ENCODE measurements at places on chromosomes 1 and 21.
A peak's percentile ranks its signal among the peaks of the same experiment; 100 is the strongest.

- DNase-seq = peak; percentile 38
Observed at GRCh38 chr1:75855010-75855409, 58.3 kb downstream of the MSH4 start.

DNA sequence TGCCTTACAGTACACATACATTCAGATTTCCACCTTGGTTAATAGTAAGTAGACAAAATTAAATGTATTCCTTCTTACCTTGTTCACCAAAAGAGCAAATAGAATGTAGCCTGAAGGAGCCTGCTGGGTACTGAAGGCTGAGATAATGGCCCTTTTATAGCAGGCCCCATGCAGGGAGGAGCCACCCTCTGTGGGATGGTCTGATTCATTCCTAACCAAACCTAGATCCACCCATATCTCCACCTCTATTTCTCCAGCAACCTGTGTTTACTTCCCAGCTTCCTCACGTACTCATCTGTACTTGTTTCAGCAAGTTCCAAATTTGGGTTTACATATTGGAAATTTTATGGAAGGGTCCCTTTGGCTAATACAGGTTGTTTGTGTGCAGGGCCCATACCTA, at the start of gene FLG:
Gene FLG, minus strand, starts transcription at position 129 of the 400 bp plus-strand sequence. CDS start 9,783 bp downstream, outside the sequence.
- DNase-seq = no peak

- DNase-seq = peak; percentile 88
Observed at GRCh38 chr1:157090196-157090647, 9.4 kb downstream of the ETV3L start.

DNA sequence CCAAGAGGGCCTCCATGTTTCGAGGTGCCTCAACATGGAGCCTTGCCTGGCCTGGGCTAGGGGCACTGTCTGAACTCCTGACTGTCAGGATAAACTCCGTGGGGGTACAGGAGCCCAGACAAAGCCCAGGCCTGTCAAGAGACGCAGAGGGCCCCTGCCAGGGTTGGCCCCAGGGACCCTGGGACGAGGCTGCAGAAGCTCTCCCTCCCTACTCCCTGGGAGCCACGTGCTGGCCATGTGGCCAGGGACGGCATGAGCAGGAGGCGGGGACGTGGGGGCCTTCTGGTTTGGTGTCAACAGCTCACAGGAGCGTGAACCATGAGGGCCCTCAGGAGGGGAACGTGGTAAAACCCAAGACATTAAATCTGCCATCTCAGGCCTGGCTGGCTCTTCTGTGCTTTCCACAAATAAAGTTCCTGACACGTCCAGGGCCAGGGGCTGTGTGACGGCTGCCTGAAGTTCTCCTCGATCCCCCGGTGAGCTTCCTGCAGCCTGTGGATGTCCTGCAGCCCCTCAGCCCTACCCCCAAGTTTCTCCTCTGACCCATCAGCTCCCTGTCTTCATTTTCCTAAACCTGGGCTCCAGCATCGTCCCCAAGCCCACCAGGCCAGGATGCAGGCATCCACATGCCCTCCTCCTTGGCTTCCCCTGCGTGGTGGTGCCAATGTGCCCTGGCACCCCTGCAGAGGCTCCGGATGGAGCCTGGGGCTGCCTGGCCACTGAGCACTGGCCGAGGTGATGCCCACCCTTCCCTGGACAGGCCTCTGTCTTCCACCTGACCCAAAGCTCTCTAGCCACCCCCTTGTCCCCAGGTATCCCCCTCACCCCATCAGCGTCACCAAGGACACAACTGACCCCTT, 12.8 kb upstream of the LRRC3 start:
- DNase-seq = no peak

- peak; percentile 29 for DNase-seq
Observed at GRCh38 chr1:192807211-192808162, 1.4 kb upstream of the RGS2 start.

- DNase-seq = no peak
Observed at GRCh38 chr1:208008534-208008933, 97.6 kb upstream of the CD34 start.

DNA sequence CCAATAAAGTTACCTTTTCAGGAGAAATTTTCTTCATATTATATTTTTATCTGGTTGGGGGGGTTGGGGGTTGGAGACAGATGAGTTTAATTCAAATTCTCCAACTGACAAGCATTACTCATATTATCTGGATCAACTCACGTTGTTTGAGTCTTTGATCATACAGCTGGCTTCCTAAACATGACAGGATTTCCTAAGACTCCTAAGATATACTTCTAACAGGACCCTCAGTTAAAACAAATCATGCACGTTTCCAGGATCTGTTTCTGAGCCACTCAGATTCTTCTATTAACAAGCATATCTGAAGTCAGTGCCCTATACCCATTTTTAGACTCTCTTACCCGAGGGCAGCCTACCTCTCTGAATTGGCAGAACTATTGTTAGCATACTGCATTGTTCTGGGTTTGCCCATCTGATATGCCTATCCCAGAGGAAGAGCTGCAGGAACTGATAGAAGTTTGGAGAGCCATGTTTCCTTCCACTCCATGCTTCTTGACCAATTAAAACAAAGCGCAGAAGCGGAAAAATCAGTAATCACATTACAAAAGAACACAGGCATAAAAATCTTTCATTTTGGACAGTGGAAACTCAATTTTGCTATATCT, 653.9 kb downstream of the LTN1 start:
- no peak for DNase-seq

- no peak for DNase-seq
Observed at GRCh38 chr1:165524639-165525285, 19.0 kb upstream of the LRRC52 start.

DNA sequence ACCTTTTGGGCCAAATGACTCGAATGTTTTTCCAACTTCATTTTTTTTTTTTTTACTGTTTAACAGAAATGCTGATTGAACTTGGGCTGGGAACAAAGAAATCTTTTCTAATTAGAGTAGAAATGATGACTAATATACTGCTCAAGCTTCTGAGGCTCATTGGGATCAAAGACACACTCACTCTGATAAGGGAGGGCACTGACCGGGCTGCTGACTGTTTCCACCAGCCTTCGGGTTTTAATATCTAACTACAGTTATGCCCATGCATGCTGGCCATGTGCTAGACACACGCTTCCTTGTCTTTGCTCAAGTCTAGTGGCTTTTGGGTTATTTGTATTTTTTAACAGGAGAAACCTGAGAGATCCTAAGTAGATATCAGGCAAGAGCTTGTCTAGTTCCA, 16.8 kb downstream of the ZBTB18 start:
- peak; percentile 41 for DNase-seq

DNA sequence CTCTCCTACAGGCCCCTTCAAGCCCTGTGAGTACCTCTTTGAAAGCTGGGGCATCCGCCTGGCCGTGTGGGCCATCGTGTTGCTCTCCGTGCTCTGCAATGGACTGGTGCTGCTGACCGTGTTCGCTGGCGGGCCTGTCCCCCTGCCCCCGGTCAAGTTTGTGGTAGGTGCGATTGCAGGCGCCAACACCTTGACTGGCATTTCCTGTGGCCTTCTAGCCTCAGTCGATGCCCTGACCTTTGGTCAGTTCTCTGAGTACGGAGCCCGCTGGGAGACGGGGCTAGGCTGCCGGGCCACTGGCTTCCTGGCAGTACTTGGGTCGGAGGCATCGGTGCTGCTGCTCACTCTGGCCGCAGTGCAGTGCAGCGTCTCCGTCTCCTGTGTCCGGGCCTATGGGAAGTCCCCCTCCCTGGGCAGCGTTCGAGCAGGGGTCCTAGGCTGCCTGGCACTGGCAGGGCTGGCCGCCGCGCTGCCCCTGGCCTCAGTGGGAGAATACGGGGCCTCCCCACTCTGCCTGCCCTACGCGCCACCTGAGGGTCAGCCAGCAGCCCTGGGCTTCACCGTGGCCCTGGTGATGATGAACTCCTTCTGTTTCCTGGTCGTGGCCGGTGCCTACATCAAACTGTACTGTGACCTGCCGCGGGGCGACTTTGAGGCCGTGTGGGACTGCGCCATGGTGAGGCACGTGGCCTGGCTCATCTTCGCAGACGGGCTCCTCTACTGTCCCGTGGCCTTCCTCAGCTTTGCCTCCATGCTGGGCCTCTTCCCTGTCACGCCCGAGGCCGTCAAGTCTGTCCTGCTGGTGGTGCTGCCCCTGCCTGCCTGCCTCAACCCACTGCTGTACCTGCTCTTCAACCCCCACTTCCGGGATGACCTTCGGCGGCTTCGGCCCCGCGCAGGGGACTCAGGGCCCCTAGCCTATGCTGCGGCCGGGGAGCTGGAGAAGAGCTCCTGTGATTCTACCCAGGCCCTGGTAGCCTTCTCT, 23.5 kb downstream of the UBE2T start:
- DNase-seq = no peak

GRCh38 chr1:230864441-230864840, 3.9 kb downstream of the C1orf198 start:
- DNase-seq = no peak

GRCh38 chr1:62271134-62271533, 48.1 kb downstream of the KANK4 start:
- DNase-seq = no peak

- DNase-seq = no peak
Observed at GRCh38 chr21:38133240-38133639, 123.6 kb upstream of the KCNJ15 start.

DNA sequence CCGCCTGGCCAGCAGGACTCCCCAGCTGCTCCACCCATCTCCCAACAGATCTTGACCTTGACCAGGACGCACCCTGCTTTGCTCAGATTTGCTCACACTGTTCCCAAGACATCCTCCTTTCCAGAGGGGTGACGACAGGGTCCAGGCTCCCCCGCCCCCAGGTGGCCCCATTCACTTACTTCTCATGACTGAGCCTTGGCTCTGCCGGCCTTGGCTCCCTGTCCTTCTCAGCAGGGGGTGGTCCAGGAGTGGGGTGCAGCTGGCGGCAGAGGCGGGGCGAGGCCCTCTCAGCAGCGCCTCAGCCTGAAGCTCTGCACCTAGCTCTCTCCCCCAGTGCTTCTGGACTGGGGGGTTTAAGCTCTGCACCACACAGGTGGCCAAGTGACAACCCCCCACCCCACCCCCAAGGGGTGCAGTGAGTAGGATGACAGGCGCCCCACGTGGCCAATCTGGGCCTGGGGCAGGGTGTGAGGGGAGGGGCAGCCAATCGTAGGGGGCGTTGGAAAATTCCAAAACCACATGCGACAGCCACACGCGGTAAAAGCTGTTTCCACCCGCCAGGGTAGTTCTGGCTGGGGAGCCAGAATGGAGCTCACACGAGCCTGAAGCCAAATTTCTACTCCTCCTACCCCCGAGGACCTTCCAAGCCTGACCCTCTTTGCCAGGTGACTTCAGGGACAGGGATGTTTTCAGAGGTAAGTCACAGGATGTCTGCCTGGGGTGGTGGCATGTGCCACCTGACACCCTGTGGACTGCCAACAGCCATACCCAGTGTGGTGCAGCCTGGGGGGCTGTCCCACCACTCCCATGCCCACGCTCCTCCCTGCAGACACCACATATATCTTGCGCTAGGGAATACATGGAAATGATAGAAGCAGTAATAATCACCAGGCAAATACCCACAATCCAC, 5.6 kb downstream of the RORC start:
- DNase-seq = no peak

DNA sequence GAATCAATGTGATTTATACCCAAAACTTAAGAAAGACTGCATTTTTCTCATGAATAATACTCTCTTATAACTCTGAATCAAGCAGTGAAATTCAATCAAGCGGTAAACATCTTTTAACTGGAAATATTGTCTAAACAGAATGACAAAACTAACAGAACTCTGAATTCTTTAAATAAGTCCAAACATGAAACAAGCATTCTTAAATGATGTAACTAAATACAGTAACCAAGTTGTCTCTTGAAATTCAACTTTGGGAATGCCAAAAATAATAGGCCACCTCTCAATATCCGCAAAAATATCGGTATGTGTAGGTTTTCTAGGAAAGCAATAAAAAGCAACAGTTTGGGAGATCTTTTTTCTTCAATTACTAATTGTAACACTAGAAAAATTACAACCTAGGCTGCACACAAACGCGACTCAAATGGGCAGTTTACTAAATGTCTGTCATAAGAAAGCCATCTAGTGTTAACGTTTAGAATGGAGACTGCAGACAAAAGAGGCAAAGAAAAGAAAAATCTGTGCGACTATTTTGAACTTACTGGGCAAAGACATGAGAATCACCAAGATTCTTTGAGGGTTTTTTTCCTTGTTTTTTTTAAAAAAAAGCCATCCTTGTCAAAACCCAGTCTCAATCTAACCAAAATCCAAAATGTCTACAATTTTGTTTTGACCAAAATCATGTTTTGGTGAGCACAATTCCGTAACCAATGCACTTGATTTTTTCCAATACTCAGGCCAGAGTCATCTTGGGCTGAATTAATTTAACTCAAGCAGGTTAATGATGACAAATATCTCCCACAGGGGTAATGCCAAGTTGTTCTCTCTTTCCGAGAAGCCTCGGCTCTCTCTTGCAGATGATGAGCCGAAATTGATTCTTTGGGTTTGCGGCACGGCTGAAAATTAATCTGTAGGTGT, 1.3 kb downstream of the SIPA1L2 start:
- DNase-seq = peak; percentile 63

GRCh38 chr1:8889925-8890785, 11.7 kb upstream of the ENO1 start:
- DNase-seq = peak; percentile 93

GRCh38 chr1:5901150-5901549, 91.1 kb downstream of the NPHP4 start:
- DNase-seq = no peak

GRCh38 chr21:36806103-36806502, 107.2 kb downstream of the SIM2 start:
- DNase-seq = peak; percentile 45

- no peak for DNase-seq
Observed at GRCh38 chr1:168686666-168687065, 42.3 kb downstream of the DPT start.

- DNase-seq = no peak
Observed at GRCh38 chr1:232555494-232556210, 74.3 kb downstream of the SIPA1L2 start.

DNA sequence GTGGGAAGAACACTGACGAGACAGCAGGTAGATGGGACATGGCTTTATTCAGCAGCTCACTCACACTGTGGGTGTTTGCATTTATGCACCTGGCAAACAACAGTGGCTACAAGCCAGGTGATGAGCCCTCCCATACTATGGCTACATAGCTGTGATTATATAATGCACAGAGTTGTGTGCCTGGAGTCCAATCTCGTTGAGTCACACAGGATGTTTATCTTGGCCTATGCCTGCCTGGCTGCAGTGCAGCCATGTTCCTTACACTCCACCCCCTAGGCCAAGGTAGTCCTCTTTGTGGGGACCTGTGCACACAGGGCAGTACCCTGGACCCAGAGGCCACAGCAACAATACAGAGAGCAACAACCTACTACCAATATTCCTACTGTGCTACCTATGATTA, 1643.8 kb downstream of the MRPL39 start:
- no peak for DNase-seq

Data from astrocyte of the hippocampus (primary cell).